Right ventricle myocardium inferior (tissue), 1 donor: ENCODE measurements at places on chromosomes 1 and 21.
A peak's percentile ranks its signal among the peaks of the same experiment; 100 is the strongest.

DNA sequence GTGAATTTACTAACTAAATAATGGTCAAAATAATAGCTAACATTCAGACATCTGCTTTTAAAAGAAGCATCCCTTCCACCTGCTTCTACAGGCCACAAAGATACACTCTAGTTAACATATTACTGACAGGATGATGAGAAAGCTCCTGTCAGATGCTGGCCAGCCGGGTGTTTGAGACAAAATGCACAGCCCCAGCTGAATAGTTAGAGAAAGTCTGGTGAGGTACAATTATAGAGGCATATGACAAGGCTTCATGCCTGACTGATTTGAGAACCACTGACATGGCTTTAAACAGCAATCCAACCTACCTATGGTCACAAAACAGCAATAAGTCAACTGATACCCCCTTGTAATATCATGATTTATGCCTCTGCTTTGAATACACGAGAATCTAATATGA is 137.0 kb downstream of the DENND1B start:
- no peak for DNase-seq

GRCh38 chr1:157448636-157449035 is 103.7 kb downstream of the FCRL5 start:
- no peak for DNase-seq

DNA sequence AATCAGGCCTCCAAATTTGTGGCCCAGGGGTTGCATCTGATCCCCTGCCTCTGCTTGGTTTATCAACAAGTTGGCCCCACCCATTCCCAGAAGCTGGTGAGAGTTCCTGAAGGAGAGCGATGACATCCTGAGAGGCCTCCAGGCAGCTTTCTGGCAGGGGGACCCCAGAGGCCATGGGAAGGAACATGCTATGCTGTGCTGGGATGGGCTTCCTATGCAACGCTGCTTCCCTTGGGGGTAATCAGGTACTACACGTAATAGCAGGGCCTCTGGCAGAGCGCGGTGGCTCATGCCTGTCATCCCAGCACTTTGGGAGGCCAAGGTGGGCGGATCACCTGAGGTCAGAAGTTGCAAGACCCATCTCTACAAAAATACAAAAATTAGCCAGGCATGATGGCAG is 8.4 kb upstream of the MTF1 start:
- no peak for DNase-seq

DNA sequence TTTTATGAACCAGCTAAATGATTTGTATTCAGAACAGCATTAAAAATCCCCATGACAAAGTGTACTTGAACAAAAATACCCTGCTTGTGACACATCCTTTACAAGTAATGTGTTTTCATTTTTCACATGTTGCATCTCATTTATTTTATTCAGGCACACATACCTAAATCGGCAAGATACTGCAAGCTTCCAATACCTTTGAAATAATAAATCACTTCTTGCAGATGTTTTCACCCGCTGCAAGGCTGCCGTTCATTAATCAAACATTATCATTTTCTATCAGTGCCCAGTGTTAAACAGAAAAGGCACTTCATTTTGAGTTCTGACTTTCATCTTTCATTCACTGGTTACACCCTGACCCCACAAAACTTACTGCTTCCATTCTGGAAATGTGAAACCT is 269.6 kb downstream of the DPYD start:
- DNase-seq: no peak

DNA sequence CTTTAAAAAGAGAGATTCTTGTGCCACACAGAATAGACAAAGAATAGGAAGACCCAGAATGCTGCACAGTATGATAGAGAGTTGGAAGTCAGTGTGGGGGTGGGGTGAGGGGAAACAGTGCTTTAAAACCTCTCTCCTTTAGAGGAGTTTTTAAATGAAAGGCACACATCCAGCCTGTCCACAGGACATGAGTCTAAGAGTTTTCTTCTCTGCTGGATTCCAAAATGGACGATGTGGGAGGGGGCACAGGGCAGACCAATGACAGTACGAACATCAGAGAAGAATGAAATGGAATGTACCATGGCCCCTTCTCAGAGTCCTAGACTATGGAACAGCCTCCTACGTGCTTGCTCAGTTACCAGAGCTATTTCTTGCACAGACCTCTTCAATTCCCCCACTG is 458.2 kb upstream of the DAB1 start:
- no peak for DNase-seq

DNA sequence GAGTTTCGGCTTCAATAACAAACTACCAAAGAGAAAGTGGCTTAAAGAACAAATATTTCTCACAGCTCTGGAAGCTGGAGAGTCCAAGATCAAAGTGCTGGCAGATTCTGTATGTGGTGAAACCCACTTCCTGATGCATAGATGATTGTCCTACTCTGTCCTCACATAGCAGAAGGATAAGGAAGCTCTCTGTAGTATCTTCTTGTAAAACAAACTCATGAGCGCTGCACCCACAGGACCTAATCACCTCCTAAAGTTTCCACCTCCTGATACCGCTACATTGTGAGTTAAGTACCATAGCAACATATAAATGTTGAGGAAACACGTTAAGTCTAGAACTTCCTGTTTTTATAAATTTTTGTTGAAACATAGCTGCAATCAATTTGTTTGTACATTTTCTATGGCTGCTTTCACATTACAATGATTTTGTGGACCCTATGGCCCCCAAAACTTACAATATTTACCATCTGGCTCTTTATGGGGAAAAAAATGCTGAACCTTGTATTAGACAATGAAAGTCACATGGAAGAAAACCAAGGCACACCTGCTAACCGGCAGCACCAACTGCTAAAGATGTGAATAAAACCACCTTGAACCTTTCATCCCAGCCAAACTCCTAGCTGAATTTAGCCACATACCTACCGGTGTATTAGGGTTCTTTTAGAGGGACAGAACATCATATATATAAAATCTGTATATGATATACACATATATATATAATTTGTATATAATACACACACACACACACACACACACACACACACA is 1423.4 kb downstream of the NCAM2 start:
- no peak for DNase-seq

- DNase-seq: peak; percentile 92
Observed at GRCh38 chr1:234610061-234610665, at the start of gene IRF2BP2. Gene IRF2BP2 (minus strand): TSS chr1:234610178. CDS start chr1:234609494, 684 bp downstream.
